ENCODE measurements at places on chromosomes 4 and X. TPM values are rescaled to one million over a fixed set of nuclear protein-coding genes. Genes with fewer than 3 reads are reported as not detected.

DNA sequence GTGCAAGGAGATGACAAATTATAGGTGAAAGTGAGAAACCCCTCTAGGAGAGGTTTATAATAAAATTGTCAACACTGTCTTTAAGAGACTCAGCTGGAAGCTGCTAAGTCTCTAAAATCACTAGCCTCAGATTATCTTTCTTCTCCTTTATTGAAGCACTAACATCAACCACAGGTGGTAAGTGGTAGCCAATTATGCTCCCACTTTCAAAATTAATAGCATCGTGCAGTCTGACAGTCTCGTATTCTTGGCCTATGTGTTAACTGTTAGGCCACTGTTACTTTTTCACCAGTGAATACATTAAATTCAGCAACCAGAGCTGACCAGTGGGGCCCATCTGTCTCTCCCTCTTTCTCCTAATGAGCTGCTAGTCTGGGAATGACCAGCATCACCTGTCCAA is 674.1 kb downstream of the RAPGEF2 start:
- H3K4me3 ChIP-seq: no peak overlapping the region
- no peak for DNase-seq
- no peak overlapping the region for H3K27ac ChIP-seq
- peaks cover 9% of the 10 kb centered on the region for H3K4me1 ChIP-seq

DNA sequence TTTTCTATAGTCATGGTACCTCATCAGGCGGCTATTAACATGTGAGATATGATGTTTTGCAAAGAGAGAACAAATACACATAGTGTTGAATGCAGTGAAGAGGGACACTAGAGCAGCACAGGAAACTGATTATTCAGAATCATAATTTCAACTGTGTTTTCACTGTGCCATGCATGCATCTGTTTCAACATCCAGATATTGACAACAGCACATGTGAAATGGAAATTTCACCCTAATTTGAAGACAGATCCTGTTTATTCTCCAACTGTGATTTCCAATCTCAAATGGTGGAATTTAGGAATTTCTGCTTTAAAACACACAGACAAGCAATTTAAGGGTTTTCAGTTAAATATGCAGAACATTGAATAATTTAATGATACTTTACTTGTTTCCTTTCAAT is 288.6 kb downstream of the KCTD8 start:
- DNase-seq: no peak
- no peaks in the 10 kb centered on the region for H3K27me3 ChIP-seq
- no peak overlapping the region for H3K4me3 ChIP-seq

DNA sequence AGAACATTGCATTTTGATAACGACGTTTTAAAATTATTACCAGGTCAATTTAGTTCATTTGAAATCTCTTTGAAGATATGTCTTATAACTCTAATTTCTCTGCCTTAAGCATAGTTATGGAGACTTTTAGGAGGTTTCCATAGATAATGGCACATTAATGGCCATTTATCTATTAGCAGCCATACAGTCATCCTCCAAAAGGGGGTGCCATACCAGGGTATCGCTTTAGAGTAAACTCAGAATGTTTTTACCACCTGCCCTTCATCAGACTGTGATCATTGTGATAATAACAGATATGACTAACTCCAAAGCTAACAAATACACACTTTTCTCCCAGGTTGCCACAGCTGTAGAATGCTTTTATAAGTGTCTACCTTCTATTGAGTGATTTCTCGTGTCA is 461.5 kb downstream of the FSTL5 start:
- H3K27ac ChIP-seq: no peak overlapping the region
- H3K4me3 ChIP-seq: no peak overlapping the region

- no peaks in the 10 kb centered on the region for H3K36me3 ChIP-seq
- H3K4me3 ChIP-seq: no peak overlapping the region
- H3K4me1 ChIP-seq: no peaks in the 10 kb centered on the region
- no peaks in the 10 kb centered on the region for H3K27me3 ChIP-seq
- H3K27ac ChIP-seq: no peak overlapping the region
Observed at GRCh38 chrX:56233100-56233499, 944 bp downstream of the KLF8 start.

DNA sequence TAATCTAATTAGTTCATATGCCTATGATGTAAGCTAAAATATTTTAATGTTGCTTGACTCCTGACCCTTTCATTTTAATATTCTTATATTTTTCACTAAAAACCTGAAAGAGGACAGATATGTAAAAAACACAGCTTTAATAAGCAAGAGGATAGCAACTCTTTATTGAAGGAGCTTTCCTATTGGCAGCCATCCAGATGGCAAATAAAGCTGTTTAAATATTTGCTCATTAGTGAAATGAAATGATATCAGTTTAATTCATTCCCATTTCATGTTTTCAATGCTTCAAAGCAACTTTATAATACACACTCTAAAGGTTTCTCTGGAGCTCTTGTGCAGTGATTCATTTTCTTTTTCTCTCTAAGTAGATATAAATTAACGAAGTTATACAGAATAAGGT is 473.4 kb downstream of the PCDH7 start:
- no peaks in the 10 kb centered on the region for H3K27me3 ChIP-seq
- H3K4me1 ChIP-seq: no peaks in the 10 kb centered on the region
- no peak overlapping the region for H3K27ac ChIP-seq
- no peaks in the 10 kb centered on the region for H3K36me3 ChIP-seq

DNA sequence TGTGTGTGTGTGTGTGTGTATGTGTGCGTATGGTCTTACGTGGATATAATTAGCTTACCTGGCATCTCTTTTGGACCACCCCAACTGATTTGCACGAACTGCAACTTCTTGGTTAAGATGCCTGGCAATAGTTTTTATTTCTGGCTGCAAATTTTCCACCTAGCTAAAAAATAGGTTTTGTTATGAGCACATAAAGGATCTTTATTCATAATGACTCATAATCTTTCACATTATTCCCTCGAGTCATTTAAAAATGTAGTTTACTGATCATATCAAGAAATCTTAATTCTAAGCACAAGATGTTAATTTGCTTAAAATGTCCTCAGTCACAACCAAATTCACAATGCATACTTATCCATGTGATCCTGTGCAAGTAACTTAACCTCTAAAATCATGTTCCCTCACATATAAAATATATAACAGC is 1.5 kb downstream of the COX18 start:
- no peaks in the 10 kb centered on the region for H3K27me3 ChIP-seq
- peak overlapping the region; percentile 97 for H3K4me3 ChIP-seq
- H3K36me3 ChIP-seq: peaks cover 25% of the 10 kb centered on the region
- H3K27ac ChIP-seq: peak overlapping the region; percentile 92
- DNase-seq: no peak

GRCh38 chr4:38310446-38311043 is 350.3 kb downstream of the PTTG2 start:
- peak overlapping the region; percentile 92 for H3K27ac ChIP-seq
- peak overlapping the region; percentile 17 for H3K4me3 ChIP-seq
- H3K4me1 ChIP-seq: peaks cover 65% of the 10 kb centered on the region

DNA sequence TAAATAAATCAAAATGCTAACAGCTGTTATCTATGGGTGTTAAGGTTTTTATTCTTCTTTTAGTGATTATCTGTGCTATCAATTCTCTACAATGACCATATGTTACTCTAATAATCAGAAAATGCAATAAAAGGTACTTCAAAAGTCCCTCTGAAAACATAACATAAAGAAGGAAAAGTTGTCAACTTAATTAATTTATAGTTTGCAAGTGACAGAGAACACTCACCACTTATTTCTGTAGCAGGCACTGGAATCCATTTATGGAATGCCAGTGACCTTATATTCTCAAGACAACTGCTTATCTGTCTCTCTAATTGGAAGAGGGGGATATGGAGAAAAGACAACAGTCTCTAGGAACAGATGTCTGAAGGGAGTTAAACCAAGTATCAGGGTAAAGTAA is 25.6 kb upstream of the PLS3 start:
- DNase-seq: no peak
- peaks cover 9% of the 10 kb centered on the region for H3K4me1 ChIP-seq
- H3K27ac ChIP-seq: no peak overlapping the region
- no peaks in the 10 kb centered on the region for H3K27me3 ChIP-seq
- H3K4me3 ChIP-seq: no peak overlapping the region

- peak overlapping the region; percentile 96 for H3K27ac ChIP-seq
- DNase-seq: no peak
- H3K4me3 ChIP-seq: peak overlapping the region; percentile 97
- peaks cover 29% of the 10 kb centered on the region for H3K36me3 ChIP-seq
- peaks cover 7% of the 10 kb centered on the region for H3K27me3 ChIP-seq
Observed at GRCh38 chrX:46837558-46838485, 979 bp downstream of the RP2 start.

DNA sequence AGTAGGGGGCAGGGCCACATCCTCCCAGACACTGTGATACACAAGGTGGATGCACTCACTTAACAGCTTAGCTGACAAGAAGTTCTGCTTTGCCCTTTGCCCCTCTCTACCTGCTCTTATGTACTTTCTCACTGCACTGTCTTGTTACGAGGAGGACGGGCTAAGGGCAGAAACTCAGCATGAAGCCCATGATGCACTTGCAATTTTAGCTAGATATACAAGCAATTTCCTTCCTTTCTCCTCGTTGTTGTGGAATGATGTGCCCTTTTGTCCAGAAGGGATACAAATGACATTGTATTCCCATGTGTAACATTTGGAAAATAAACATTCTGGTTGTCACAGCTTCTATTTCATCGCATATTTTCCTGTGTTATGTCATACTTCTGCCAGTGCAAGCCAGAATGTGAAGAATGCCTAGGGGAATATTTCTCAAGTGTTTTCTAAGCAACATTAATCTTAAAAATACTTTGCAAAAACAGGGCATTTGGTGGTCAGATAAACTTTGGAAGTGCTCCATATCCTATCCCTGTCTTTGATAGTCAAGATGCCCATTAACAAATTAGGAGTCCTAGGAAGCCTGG is 47.2 kb downstream of the MAOA start:
- H3K4me1 ChIP-seq: peaks cover 24% of the 10 kb centered on the region
- no peaks in the 10 kb centered on the region for H3K36me3 ChIP-seq
- H3K27me3 ChIP-seq: no peaks in the 10 kb centered on the region
- DNase-seq: no peak
- H3K4me3 ChIP-seq: no peak overlapping the region
- H3K27ac ChIP-seq: no peak overlapping the region

DNA sequence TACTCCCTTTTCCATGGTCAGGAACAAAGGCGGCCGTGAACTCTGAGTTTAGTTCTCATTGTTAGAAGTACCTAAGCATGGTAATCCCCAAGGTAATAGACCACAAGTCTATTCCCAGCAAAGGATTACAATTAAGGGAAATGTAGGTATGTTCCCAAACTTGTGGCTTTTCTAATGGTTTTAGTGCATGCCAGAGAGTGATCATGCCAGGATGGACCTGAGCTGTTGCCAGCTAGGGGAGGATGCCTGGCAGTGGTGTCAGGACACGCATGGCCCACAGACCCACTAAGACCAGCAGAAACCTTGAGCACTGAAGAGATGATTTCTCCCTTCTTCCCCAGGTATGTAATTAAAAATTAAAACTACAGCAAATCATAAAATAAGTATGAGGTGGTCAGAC is 60.8 kb downstream of the COQ2 start:
- no peaks in the 10 kb centered on the region for H3K4me1 ChIP-seq
- no peaks in the 10 kb centered on the region for H3K27me3 ChIP-seq
- H3K27ac ChIP-seq: no peak overlapping the region
- no peaks in the 10 kb centered on the region for H3K36me3 ChIP-seq
- H3K4me3 ChIP-seq: no peak overlapping the region

GRCh38 chrX:3516051-3516541 is 169.6 kb upstream of the MXRA5 start:
- no peak for DNase-seq
- H3K4me3 ChIP-seq: no peak overlapping the region
- H3K27me3 ChIP-seq: no peaks in the 10 kb centered on the region
- no peak overlapping the region for H3K27ac ChIP-seq
- peaks cover 33% of the 10 kb centered on the region for H3K4me1 ChIP-seq

DNA sequence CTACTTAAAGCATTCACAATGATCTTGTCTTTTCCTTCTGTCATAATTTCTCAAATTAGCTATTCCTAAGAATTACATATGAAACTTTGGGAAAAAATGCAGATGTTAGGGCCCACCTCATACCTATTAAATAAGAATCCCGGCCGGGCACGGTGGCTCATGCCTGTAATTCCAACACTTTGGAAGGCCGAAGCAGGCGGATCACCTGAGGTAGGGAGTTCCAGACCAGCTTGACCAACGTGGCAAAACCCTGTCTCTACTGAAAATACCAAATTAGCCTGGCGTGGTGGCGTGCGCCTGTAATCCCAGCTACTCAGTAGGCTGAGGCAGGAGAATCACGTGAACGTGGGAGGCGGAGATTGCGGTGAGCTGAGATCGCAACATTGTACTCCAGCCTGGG is 158.4 kb upstream of the TLL1 start:
- H3K4me3 ChIP-seq: no peak overlapping the region
- no peak for DNase-seq
- H3K27ac ChIP-seq: no peak overlapping the region
- H3K27me3 ChIP-seq: no peaks in the 10 kb centered on the region

GRCh38 chrX:134460862-134461220 is 876 bp downstream of the HPRT1 start:
- peaks cover 20% of the 10 kb centered on the region for H3K36me3 ChIP-seq
- peak overlapping the region; percentile 67 for H3K27ac ChIP-seq
- peak; percentile 6 for DNase-seq
- H3K27me3 ChIP-seq: no peaks in the 10 kb centered on the region

GRCh38 chr4:180560896-180561295 is 1682.3 kb upstream of the TENM3 start:
- H3K27me3 ChIP-seq: no peaks in the 10 kb centered on the region
- H3K36me3 ChIP-seq: no peaks in the 10 kb centered on the region
- H3K4me3 ChIP-seq: no peak overlapping the region
- no peaks in the 10 kb centered on the region for H3K4me1 ChIP-seq
- H3K27ac ChIP-seq: no peak overlapping the region
- DNase-seq: no peak

GRCh38 chr4:112552668-112553067 is 36.7 kb upstream of the NEUROG2 start:
- peak; percentile 2 for DNase-seq
- no peaks in the 10 kb centered on the region for H3K36me3 ChIP-seq
- H3K27ac ChIP-seq: no peak overlapping the region
- H3K4me1 ChIP-seq: peaks cover 9% of the 10 kb centered on the region
- H3K27me3 ChIP-seq: no peaks in the 10 kb centered on the region
- H3K4me3 ChIP-seq: no peak overlapping the region

EGF gene
- total RNA-seq: 1.6 TPM

NUDT11 gene
- total RNA-seq: 1.3 TPM

NPY1R gene
- total RNA-seq: 6.9 TPM

IBSP gene
- total RNA-seq: not detected

SASH3 gene
- not detected for total RNA-seq

TMPRSS11D gene
- total RNA-seq: not detected

SNX25 gene
- total RNA-seq: 16.1 TPM

ARHGAP10 gene
- total RNA-seq: 6.1 TPM

ADGRL3 gene
- total RNA-seq: 0.66 TPM

PROM1 gene
- total RNA-seq: 43.8 TPM
